Endothelial cell of umbilical vein (primary cell): ENCODE measurements at places on chromosomes 6 and 20.

DNA sequence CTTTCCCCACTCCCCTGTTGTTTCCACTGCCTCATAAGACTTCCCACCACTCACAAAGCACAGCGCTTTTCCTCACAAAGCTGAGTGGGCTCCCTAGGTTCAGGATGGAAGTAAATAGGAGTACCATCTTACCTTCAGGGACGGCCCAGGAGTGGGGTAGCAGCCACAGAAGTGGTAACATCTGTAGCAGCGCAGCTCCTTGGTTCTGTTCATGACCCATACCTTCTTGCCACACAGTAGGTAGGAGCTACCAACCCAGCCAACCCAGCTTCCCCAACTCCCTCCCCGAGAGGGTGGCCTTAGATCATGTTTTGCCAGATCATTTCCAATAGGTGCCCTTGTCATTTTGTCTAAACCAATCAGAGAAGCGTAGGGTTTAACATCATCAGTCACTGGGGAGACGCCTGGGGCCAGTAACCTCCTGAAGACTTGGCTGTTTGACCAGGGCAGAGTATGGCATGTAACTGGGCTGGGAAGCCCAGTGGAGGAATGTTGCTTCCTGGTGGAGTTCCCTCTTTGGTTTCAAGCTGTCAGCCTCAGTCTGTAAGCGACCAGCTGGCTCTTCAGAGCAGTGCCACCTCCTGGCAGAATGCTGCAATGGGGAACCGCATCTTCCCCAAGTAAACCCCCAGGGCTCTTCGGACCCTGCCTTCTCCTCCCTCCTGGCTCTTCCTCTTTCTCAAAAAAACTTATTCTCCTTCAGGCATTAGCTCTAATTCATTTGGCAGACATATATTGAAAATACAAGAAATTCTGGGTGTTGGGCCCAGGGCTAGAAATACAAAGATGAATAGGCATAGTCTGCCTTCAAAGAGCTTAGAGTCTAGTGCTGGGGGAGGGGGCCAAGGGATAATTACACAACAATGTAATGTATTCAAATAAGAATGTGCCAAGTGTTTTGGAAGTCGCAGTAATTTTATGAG, at the start of gene HLA-DMA:
Gene HLA-DMA, minus strand, starts transcription at position 281 of the 923 bp plus-strand sequence. Its CDS starts 61 bp downstream, at position 220.
- peak; percentile 96 for DNase-seq

DNA sequence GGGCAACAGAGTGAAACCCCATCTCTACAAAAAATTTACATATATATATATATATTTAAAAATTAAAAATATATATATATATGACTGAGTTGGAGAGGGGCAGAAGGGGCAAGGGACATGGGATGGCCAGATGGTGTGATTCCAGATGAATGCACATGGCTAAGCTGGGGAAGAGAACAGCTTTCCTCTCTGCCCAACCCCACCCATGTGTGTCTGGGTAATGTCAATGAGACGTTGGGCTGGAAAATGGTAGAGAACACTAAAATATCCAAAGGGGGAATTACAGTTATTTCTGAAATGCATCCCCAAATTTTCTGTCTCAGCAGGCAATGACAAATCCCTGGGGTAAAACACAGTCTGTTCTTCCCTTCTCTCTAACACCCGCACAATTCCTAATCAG, 31.2 kb upstream of the CCND3 start:
- DNase-seq = no peak

GRCh38 chr6:139784222-139784769, 409.8 kb upstream of the CITED2 start:
- DNase-seq = peak; percentile 8

- no peak for DNase-seq
These were observed 58.2 kb downstream of the PIGU start for GRCh38 chr20:34618676-34619075.

DNA sequence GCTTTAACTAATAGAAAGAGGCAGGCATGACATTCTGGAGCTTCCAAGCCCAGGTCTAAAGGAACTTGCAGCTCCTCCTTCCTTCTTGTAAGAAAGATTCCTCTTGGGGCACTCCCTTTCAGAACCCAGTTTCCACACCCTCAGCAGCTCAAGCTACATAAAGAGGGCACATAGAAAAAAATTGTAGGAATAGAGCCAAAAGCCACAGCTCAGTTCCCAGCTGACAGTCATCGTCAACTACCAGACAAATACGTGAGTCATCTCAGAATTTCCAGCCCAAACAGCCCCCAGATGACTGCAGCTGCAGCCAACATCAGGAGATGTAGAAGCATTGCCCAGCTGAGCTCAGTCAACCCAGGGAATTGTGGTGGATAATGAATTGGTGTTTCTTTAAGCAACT, 349.8 kb upstream of the ARID1B start:
- DNase-seq = peak; percentile 80

GRCh38 chr6:12265791-12266190, 24.4 kb upstream of the EDN1 start:
- no peak for DNase-seq

DNA sequence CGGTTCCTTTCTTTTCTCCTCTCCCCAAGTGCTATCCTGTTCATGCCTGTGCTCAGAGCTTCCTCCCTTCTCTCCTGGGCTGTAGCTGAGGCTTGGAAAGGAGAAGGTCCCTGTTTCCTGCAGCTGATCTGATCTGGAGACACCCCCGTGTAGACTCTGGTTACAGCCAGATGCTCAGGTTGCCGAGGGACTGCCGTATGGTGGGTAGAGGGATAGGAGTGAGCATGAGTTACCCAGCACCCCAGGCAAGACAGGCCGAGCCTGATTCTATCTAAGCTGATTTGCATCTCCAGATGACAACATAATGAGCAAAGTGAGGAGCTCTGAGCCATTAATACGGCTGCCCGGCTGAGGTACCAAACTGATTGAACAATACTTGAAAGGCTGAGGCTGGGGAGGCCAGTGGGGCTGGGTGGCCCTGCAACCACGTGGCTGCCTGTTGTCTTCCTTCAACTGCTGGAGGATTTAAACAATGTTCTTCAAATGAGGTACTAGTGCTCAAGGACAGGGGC, 91.8 kb downstream of the ASXL1 start:
- no peak for DNase-seq

GRCh38 chr6:128242765-128243403, 277.5 kb downstream of the PTPRK start:
- no peak for DNase-seq

DNA sequence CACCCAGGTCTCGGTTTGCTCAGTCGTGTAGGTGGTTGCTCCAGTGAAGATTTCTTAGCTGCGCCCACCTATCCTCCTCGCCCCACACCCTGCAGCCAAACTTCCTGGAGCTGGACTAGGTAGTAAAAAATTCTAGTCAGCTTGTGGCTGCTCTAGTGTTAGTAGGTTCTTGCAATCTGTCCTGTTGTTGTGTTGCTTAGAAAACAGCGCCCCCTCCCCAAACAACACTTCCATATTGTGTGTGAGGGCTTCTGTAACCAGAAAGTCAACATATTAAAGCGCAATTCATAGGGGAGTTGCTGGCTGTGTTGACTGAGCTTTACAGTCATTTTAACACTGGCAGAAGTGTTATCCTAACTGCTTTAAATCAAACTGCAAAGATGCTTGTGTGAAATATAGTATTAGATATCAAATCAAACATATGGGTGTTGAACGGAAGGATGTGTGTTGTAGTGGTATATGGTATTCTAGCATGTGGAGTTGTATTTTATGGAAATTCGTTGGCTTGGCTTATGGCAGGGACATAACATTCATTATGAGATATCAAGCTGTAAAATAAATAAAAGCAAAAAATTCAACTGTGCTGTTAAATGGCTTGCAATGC, 122.5 kb downstream of the ARID1B start:
- DNase-seq = no peak

- no peak for DNase-seq
These were observed 140.5 kb downstream of the PREX1 start for GRCh38 chr20:48687117-48687800.

DNA sequence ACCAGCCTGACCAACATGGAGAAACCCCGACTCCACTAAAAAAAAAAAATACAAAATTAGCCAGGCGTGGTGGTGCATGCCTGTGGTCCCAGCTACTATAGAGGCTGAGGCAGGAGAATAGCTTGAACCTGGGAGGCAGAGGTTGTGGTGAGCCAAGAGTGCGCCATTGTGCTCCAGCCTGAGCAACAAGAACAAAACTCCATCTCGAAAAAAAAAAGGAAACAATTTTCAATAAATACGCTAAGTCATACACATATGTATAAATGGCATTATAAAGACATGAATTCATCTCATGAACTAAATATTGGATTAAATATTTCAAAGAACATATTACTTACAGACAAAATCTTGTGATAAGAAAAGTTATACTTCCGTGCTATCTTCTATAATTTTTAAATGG, 2.9 kb downstream of the ARHGAP18 start:
- no peak for DNase-seq

- DNase-seq = peak; percentile 68
These were observed 201.2 kb upstream of the SMLR1 start for GRCh38 chr6:130625825-130626527.

- no peak for DNase-seq
These were observed 59.0 kb downstream of the COL21A1 start for GRCh38 chr6:56188429-56188828.

DNA sequence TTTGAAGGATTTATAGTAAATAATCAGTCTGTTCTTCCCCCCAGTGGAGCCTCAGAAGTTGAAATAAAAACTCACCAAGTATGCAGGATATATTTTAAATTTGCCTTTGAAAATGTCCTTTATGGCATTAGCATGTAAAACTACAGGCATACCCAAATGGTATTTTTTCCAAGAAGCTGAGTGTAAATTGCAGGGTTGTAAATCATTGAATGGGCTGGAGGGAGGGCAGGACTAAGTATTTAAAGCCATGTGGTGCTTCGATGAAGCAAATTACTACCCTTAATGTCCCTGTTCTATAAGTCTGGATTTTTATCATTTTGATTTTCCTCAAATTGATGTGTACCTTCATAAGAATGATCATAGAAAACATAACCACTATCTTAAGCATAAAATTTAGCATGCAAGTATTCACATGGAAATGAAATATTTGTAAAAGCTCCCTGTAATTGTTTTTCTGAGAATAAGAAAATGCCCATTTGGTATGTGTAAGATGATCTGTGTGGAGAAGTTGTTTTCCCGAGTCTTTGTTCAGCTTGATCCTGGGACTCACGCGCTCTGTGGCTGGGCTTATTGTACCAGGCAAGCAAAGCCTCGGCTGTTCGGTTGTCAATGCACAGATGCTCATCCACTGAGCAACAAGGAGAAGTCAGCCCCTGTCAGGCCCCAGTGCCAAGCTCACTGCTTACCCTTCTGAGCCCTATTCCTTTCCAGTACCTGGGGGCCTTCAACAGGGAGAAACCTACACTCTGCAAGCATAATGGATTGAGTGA, 66.7 kb downstream of the CD164 start:
- no peak for DNase-seq
